ENCODE measurements at places on chromosomes 16 and 17. TPM values are rescaled to one million over a fixed set of nuclear protein-coding genes. Genes with fewer than 3 reads are reported as not detected.

The CES5A gene
- total RNA-seq, result not detected

The SLFN14 gene
- total RNA-seq, result not detected

The SRCAP gene
- 58.4 TPM for total RNA-seq

The CYB561 gene
- total RNA-seq, result 3.3 TPM

The SLC12A3 gene
- total RNA-seq, result 4.8 TPM

The SBK1 gene
- 0.29 TPM for total RNA-seq

The DNAH9 gene
- total RNA-seq, result 0.05 TPM

The SLC4A1 gene
- total RNA-seq, result not detected

The CES3 gene
- total RNA-seq, result 1.9 TPM

The MILR1 gene
- 13.2 TPM for total RNA-seq

The TIMP2 gene
- 0.41 TPM for total RNA-seq

The GAST gene
- total RNA-seq, result not detected

The STX1B gene
- 2.4 TPM for total RNA-seq

The PRSS22 gene
- total RNA-seq, result not detected

The HBA1 gene
- total RNA-seq, result 1.9 TPM

The PKMYT1 gene
- total RNA-seq, result 77.1 TPM

The CCL17 gene
- 39.5 TPM for total RNA-seq

The KRT13 gene
- total RNA-seq, result not detected

The TAT gene
- total RNA-seq, result 0.44 TPM

The DPEP2 gene
- total RNA-seq, result 2.7 TPM

The FA2H gene
- 0.27 TPM for total RNA-seq

The PIK3R5 gene
- total RNA-seq, result 50.8 TPM

The FOXC2 gene
- total RNA-seq, result not detected

The RNF157 gene
- 14.8 TPM for total RNA-seq

The CKLF gene
- 40.1 TPM for total RNA-seq

The TMEM106A gene
- 14.6 TPM for total RNA-seq

The SLC16A11 gene
- total RNA-seq, result 2.7 TPM

The CD300LF gene
- total RNA-seq, result not detected

The TERB1 gene
- not detected for total RNA-seq

The LITAFD gene
- not detected for total RNA-seq

The MPP2 gene
- total RNA-seq, result 0.56 TPM

The ABCA10 gene
- total RNA-seq, result 1.2 TPM

The TP53TG3 gene
- not detected for total RNA-seq

The CIITA gene
- total RNA-seq, result 84.6 TPM

The ZNF689 gene
- total RNA-seq, result 13.2 TPM

The NPIPB6 gene
- 0.44 TPM for total RNA-seq

The PPP1R27 gene
- total RNA-seq, result 0.49 TPM

The GNAO1 gene
- total RNA-seq, result not detected

The KCNAB3 gene
- 7.0 TPM for total RNA-seq

The FOXF1 gene
- total RNA-seq, result not detected

The TOM1L2 gene
- 11.7 TPM for total RNA-seq

The TNFRSF17 gene
- 92.4 TPM for total RNA-seq

The TPSAB1 gene
- not detected for total RNA-seq

The ABI3 gene
- 67.0 TPM for total RNA-seq

The TEX14 gene
- 0.37 TPM for total RNA-seq

The EIF1 gene
- 594 TPM for total RNA-seq

The CUEDC1 gene
- 7.4 TPM for total RNA-seq

The TEX19 gene
- 0.19 TPM for total RNA-seq

The CD7 gene
- total RNA-seq, result not detected

The DOC2B gene
- not detected for total RNA-seq
